ENCODE measurements at places on chromosomes 12 and 14.
A peak's percentile ranks its signal among the peaks of the same experiment; 100 is the strongest.

- DNase-seq, result no peak
These were observed 59.7 kb downstream of the FUT8 start for GRCh38 chr14:65472189-65472588.

- no peak for DNase-seq
These were observed 23.5 kb downstream of the CMKLR1 start for GRCh38 chr12:108315486-108316105.

- DNase-seq, result peak; percentile 46
These were observed 286.3 kb downstream of the RPAP3 start for GRCh38 chr12:47419497-47419896.

- no peak for DNase-seq
These were observed 45.6 kb downstream of the SPTLC2 start for GRCh38 chr14:77570706-77571268.

DNA sequence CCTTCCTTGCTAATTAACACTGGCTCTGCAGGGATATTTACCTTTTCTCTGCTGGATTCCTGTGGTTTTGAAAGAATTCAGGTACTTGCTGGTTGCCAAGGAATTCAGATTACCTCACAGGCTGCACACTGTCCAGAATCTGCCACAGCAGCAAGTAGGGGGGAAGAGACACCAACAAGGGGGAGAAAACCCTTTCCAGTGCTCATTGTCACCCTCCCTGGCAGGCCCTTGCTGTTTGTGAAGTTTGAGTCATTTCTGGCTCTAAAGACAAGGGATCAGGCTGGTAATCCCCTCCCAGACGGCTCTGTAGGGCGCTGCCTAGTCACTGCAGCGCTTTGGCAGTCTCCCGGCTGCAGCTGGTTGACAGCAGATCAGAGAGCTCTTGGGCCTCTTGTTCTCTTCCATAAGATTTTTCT, 50.8 kb downstream of the TTLL5 start:
- DNase-seq, result peak; percentile 94

GRCh38 chr12:67107235-67107634, 161.9 kb upstream of the CAND1 start:
- DNase-seq, result no peak

GRCh38 chr14:75497191-75497590, 25.1 kb upstream of the BATF start:
- no peak for DNase-seq

Data from fibroblast of upper back skin (primary cell).